RPMI8226 (cell line): ENCODE measurements at places on chromosomes 12 and 14.
A peak's percentile ranks its signal among the peaks of the same experiment; 100 is the strongest.

GRCh38 chr12:122393817-122394216, 28.7 kb downstream of the CLIP1 start:
- DNase-seq = no peak

DNA sequence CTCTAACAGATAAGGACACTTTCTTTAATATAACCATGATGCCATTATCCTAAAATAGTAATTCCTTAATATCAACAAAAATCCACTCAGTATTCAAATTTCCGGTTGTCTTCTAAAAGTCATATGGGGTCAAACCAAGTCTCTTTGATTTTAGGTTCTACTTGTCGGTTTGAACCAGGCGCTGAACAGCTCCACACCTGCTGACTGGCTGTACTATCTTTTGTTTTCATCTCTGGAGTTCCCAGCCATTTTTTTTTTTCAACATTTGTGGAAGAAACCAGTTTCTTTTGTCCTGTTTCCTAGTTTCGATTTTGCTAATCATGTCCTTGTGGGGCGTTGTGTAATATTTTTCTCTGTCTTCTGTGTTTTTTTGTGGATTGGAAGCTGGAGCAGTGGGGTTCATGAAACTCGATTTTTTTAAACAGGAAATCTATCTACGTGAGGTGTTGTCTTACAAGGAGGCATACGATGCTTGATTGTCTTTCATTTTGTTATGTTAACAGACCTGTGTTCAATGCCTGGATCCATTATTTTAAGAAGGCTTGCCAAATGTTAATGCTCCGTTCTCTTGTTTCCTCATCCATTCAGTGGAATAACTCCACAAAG, 50.2 kb downstream of the FZD10 start:
- DNase-seq = no peak

GRCh38 chr12:4215229-4216186, 58.1 kb upstream of the CCND2 start:
- peak; percentile 95 for DNase-seq

DNA sequence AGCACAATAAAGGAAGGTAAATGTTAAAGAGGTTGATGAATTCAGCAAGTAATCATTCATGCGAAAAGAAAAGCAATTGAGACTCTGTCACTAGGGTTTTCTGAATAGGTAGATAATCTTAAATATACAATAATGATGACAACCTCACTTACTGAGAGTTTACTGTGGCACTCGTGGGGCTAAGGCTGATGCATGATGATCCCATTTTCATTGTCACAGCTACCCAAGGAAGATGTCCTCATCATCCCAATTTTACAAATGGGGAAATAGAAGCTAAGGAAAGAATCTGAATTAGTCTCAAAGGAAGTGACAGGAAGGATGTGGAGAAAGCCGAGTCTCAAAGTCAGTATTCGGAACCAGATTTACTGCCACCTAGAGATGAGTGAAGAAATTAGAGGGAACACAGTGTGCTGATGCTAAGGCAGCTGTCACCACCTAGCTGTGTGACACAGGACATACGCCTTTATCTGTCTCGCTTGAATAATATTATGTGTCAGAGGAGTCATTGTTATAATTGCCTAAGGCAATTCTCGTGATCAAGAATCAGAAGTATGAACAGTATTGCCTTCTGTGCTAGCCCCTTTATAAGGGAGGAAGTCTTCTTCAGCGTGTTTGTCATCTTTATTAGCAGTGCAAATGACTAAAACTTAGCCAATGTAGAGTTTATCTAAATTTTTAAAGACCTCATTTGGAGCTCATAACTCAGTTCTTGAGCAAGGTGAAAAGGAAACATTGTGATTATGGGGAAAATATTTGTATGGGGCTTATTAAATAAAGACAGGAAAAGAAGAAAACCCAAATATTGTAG, 63.2 kb downstream of the ERGIC2 start:
- DNase-seq = peak; percentile 58

GRCh38 chr12:52493172-52493571, at the start of gene KRT6A:
TSS of gene KRT6A (minus strand) at chr12:52493257. CDS start at chr12:52493188, 69 bp downstream.
- DNase-seq = no peak

DNA sequence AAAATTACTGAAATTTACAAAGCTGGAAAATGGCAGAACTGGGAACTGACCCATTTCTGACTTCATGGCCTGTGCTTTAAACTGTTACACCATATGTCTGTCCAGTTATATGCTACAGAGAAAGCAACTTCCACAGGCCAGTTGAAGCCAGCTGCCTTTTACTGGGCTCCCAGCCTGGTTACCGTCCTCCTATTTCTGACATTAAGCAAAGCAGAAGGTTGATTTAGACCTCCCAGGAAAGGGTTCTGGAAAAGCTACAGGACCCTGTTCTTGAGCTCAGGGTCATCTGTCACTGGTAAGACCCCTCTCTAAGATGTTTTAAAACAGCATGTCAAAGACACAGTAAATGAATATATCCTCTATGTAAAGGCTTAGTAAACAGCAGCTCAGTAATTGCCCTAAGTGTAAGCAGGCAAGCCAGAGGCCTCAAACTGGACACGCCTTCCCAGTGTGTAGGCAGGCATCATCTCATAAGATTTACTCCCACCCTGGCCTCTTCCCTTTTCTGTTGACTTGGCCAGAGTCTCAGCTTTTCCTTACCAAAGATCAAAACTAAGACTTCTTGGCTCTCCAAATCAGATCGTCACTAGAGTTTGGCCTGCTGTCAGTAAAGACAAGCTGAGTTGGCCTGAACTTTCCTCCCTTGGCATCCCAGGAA, 55.4 kb upstream of the RNU6-8 start:
- no peak for DNase-seq

DNA sequence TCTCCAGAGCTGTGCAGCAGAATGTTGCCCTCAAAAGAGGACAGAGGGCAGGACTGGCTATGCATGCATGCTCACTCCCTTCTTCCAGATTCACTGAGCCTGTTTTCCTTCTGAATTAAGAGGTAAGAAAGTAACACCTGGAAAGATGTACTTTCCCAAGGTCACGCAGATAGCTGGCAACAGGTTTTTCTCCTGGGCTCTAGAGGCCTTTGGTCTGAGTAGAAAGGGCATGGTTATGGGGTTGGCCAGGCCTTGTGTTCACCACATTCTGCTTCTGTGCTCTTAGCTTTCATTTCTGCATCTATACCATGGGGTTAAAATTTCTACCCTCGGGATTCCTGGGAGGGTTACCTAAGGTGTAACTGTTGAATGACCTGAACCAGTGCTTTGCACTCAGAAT, 57.5 kb downstream of the RASSF3 start:
- no peak for DNase-seq

DNA sequence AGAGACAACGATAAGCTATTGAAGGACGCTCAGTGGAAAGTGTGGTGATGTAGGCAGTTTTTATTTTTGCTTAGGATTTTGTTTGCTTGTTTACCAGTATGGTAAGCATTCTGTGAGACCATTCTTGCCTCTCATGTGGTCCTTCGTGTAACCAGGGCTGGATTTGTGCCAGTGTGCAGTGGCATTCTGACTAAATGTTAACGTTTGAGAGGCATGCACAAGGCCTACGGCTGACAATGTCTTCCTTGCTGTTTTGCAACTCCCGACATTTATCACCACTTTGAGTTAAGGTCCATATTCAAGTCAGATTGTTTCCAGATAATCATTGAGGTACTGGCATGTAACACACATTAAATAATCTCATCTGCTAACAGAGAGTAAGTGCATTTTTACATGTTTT, 102.3 kb upstream of the BCAT1 start:
- peak; percentile 33 for DNase-seq

DNA sequence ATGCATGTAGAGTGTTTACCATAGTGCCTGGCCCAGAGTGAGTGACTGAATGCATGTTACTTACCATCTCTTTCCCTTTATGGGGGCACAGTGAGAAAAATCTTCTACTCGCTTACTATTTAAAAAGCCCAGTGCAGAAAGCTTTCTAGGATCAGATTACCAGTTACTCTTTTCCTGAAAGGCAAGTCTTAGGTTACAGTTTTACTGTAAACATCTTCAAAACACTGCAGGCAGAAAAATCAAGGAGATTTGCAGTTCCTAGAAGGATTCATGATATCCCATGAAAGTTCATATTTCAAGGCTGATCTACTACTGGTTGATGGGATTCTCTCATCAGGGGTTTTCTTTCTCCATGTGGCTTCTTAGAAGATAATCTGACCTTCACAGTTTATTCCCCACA, 29.3 kb upstream of the DAAM1 start:
- DNase-seq = no peak

DNA sequence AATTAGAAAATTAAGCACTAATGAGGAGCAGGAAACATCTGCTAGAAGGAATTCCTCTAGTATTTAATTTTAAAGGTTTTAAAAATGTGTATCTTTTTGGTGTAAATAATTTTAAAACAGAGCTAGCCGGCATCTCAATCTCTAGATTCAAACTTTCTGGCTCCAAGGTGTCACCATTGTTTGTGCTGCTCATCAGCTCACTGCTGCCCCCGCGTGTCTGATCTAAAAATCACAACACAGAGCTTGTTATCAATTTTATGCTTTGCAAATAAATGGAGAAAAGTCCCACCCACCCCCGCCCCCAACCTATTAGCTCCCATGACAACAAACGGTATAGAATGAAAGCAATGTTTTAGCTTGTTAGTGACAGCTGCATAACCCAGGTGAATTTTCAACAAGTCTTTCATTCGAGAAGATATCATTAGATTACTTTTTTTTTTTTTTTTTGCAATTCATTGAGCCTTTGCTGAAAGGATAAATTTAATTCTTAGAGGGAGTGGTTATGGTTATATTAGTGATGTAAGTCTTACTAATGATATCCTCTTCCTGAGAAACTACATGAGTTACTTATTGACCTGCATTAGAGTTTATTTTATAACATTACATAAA, 11.3 kb upstream of the ABHD12B start:
- DNase-seq = peak; percentile 64

DNA sequence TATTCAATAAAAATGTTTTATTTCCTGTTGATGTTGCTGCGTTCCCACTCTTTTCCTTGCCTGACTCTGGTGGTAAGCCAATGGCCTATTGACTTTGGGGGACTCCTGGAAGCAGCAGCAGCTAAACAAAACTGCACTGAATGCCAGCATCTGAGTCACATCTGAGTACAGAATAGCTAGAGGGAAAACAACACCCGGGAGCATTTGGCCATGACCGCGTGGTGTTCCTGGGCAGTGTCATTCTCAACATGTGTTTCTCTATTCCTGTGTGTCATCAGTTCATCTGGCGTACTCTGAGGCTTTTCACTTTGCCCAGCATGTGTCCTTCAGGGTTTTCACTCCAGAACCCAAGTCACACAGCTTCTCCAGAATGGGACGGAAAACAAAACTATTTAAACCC, 238.8 kb downstream of the PAWR start:
- peak; percentile 52 for DNase-seq

GRCh38 chr12:58502226-58502625, 418.1 kb downstream of the LRIG3 start:
- DNase-seq = peak; percentile 4

DNA sequence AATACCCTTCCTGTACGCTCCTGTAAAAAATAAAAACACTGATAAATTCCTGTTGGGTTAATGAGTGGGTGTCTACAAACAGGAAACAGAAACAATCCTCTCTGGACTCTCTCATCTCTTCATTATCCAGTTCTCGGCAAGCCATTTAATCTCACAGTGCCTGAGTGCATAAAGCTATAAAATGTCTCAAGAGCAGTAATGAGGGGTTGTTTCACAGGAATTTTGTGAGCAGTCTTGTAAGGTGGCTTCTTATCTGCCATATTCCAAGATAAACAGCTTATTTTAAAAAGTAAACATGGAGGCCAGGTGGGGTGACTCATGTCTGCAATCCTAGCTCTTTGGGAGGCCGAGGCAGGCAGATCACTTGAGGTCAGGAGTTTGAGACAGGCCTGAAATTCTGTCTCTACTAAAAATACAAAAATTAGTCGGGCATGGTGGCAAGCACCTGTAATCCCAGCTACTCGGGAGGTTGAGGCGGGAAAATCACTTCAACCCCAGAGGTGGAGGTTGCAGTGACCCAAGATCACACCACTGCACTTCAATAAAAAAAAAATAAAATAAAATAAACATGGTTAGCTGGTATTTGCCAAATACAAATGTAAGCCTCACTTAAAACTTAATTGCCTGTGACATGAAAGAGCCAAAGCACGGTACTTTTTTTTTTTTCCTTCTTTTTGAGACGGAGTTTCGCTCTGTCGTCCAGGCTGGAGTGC, 54.0 kb downstream of the CLIP1 start:
- DNase-seq = no peak

DNA sequence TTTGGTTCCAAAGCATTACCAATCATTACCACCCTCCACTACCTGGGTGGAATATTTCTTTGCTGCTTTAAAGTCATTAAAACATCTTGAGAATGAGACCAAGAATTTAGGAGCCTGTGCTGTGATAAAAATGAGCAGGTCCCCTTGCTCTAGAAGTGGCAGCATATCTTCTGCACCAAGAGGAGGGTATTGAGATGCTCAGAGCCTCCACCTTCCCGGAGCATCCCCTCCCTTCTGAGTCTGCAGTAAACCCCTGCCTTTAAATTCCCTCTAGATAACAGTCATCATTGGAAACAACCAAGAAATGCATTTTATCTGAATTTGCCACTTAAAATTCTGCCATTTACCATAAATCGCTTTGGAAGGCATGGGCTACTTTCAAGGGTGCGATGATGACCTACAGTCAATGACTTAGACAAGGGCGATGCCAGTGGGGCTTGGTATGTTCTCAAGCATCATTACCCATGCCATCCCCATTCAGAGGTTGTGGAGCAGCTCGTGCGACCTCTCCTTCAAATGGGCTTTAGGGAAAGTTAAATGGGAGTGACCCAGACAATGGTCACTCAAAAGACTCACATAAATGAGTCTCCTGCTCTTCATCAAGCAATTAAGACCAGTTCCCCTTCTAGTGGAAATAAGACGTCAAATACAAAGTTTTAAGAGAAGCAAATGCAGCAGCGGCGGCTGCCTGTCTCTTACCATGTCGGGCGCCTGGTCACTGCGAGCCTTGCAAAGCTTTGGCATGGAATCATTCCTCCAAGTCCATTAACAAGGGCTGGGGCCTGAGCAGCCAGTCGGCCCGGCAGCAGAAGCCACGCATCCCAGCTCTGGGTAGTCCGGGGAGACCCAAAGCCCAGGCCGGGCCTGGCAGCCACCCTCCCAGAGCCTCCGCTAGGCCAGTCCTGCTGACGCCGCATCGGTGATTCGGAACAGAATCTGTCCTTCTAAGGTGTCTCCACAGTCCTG, 334.5 kb downstream of the TMEM121 start:
- DNase-seq = no peak

DNA sequence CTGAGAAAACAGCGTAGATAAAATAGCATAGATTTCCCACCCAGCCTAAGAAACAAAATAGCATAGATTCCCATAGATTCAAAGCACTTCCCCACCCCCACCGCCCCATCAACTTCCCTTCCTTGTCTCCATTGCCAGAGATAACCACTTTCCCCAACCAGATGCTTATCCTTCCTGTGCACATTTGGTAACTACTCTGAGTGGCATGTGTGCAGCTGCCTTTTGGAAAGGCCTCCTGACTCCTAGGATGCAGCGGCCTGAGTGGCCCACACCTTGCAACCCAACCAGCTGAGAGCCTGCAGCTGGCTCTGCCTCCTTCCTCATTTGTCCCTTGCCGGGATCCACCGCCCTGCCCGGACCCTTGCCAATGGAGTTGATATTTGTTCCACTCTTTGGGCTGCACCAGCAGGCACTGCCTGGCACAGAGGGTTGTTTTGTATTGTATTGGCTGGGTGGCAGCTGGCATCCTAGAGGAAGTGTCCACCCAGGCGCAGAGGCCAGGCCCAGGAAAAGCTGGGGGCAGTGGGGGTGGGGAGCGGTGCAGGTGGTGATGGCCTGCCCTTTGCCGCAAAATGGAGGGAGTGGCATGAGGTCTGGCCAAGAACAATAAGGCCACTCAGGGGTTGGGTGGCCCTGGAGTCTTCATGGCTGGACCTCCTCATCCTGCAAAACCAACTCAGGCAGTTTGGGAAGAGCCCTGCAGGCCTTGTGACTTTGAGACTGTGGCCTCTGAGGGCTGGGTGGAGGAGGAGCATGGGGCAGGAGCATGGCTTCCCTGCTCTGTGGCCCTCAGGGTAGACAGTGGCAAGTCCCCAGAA, 4.9 kb downstream of the SLC48A1 start:
- peak; percentile 55 for DNase-seq
